ENCODE measurements at places on chromosomes 7 and 10.
A peak's percentile ranks its signal among the peaks of the same experiment; 100 is the strongest.

DNA sequence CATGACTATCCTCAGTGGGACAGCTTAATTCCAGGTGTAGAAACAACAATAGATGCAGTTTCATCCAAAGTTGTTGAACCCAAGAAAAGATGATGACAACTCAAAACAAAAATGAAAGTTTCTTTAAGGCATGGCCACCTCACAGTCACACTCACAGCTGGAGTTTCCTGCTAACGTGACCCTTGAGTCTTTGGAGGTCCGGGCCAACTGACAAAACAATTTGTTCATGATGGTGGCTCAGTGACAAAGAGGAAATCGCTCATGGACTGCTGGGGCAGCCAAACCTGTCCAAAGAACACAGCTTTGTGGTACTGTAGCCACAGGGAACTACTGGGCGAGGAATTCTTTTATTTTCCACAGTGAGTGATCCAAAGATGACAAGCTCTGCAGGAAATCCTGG lies 96.0 kb upstream of the JCAD start:
- DNase-seq: no peak

DNA sequence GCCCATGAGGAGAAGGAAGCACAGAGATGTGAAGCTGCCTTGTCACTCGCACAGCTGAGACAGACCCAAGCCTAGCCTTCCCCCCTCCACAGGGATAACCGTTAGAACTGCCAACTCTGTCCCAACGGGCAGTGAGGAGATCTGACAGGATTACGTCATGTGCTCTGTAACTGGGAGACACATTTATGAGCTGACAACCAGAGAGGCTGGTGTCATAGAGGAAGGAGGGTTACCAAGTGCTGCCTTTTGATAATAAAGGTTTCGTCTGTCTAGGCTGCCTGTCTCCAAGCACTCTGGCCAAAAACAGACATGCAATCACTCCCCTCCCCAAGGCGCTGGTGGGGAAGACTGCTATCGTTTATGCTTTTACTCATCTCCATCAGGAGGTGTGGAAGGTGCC lies 165.9 kb downstream of the PLXNA4 start:
- no peak for DNase-seq

- DNase-seq: no peak
Measured at GRCh38 chr7:151378496-151379192, 31.2 kb downstream of the WDR86 start.

DNA sequence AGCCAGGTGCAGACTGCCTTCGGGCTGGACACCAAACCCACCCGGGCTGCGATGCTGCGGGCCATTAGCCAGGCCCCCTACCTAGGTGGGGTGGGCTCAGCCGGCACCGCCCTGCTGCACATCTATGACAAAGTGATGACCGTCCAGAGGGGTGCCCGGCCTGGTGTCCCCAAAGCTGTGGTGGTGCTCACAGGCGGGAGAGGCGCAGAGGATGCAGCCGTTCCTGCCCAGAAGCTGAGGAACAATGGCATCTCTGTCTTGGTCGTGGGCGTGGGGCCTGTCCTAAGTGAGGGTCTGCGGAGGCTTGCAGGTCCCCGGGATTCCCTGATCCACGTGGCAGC lies 50.0 kb downstream of the VWA2 start:
- DNase-seq: no peak

DNA sequence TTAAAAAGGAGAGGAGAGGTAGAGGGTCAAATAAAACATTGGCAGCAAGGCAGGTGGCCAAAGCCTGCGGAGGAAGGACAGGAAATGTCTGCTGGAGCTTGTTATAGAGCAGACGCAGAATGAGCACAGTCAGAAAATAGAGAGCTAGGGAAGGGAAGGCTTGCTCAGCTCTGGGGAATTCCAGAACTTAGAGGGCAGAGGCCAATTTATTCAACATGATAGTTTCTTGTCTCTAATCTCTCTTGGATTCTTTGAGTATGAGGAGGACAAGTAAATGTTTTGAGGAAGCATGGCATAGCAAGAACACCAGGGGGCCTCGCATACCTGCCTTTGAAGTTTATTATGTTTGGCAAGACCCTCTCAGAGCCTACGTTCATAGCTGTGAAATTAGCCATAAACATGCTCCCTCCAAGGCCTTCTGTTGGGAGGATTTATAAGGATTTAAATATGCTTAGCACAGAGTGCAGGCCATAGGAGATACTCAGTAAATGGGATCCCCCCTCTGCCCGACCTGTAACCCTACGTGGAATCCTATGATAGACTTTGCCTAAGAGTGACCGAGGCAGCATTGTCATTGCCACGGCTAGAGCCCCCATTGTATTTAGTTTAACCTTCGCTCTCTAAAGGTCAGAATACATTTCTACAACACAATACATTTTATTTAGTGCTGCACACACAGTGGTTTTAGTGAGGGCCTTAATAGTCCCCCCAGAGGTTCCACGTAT lies 293.9 kb downstream of the CCDC3 start:
- peak; percentile 15 for DNase-seq

DNA sequence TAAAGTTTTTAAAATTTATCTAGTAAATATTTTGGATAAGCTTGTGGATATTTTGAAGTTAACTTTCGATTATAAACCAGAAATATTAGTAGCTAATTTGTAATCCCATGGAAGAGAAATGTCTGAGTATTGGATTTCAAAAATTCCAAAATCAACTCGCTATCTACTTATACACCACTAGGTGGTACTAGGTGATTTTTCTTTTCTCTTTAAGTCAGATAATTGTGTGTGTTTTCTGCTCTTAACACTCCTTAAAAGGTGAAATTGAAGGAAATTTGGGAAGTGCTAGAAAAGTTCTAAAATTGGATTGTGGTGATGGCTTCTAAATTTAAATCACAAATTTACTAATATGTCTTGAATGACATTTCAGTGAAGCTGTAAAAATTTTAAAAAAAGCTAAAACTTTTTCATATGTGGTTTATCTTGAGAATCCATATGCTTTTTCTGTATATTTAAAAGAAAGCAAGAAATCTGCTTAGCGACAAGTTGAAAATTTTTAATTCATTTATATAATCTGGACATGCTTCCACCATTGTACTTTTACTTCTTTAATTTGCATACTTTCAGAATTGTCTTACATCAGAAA lies 90.2 kb downstream of the IPMK start:
- peak; percentile 15 for DNase-seq

DNA sequence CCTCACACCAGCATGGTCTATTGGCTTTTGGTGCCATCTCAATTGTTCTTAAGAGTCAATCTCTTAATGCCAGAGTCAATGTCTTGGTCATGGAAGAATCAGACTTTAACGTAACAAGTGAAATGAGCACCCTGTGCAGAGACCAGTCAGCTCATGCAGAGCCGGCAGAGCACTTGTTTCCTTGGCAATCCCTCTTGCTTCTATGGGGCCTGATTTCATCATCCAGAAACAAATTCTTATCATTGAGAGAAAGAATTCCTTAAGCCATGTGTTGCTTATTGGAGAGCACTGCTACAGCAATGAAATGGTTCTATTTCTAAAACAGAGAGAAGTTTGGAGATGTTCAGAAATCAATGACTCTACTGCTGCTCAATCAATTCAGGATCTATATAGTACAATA lies 212.8 kb downstream of the IPMK start:
- DNase-seq: no peak

DNA sequence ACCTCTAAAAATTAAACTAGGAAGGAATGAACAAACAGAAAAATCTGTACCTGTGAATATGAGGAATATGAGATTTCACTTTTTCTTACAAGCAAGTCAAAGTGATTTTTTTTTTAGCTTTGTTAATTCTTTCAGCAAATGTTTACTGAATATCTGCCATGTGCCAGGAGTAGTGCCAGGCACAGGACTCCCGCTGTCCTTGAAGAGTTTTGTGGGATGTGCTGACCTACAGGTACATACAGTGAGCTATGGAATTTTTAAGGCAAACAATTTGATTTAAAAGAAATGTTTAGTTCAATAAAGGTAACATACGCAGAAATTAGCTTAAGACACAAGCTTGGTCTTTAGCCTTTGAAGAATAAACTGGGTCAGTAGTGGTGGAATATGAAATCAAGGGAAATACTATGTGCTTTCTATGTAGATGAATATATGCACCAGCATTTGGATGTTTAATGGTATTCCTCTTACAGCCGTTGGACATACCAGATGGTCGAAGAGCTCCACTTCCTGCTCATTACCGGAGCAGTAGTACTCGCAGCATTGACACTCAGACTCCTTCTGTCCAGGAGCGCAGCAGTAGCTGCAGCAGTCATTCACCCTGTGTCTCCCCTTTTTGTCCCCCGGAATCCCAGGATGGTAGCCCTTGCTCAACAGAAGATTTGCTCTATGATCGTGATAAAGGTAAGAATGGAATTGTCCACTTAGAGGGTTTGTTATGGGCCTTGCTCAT lies 102.0 kb downstream of the GLCCI1 start:
- DNase-seq: no peak

DNA sequence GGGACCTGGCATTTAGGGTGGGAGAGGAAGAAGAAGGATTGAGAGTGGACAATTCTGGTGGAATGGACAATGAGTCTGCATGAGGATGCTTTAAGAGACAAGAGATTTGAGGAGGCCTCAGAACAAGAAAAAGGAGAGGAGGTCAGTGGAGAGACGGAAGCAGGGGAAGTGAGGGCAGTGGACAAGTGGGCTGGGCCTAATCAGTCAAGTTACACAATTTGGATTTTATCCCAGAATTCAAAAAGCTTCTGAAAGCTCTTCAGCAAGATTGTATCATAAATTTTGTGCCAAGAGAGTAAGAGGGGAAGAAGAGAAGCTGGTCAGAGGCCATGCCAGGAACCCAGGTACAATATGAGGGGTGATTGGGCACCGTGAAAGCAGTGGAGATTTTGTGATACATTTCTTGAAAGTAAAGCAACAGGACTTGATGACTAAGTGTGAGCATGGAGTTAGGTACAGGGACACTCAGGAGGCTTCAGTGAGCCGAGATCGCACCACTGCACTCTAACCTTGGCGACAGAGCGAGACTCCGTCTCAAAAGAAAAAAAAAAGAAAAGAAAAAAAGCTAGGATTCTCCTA lies 19.3 kb upstream of the TSPAN13 start:
- no peak for DNase-seq

DNA sequence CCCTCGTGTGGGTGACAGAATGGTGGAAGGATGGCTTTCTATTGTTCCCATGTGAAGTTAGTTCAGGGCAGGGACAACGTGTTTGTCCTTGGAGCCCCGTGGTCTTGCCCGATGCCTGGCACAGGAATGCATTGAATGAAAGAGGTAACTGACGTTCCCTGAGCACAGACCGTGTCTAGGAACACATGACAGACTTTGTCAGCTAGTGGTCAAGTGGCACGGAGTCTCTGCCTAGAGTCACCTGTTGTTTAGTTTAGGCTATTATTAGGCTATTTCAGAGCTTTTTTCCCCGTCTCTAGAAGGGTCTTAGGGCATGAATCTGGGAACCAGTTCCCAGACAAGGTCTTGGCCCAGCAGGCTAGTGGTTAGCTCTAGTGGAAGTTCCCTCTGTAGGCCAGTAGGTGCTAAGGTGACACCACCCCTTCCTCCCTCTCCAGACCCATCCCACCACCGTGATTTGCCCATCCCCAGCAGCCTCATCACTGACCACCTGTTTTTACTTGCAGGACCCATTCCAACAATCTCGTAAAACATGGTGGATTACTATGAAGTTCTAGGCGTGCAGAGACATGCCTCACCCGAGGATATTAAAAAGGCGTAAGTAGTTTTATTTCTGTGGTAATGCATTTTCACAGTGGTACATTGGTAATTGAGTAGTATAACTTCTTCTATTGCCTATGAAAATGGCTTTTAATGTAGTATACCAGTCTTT lies 21.4 kb downstream of the DNAJB6 start:
- DNase-seq: no peak

- no peak for DNase-seq
Measured at GRCh38 chr7:142771353-142771723, 568 bp downstream of the PRSS2 start.

DNA sequence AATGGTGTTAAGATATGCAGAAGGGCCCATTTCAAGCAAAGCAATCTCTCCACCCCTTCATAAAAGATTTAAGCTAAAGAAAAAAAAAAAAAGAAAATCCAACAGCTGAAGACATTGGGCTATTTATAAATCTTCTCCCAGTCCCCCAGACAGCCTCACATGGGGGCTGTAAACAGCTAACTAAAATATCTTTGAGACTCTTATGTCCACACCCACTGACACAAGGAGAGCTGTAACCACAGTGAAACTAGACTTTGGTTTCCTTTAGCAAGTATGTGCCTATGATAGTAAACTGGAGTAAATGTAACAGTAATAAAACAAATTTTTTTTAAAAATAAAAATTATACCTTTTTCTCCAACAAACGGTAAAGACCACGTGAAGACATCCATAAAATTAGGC lies 28.6 kb downstream of the PPP3CB start:
- DNase-seq: no peak

DNA sequence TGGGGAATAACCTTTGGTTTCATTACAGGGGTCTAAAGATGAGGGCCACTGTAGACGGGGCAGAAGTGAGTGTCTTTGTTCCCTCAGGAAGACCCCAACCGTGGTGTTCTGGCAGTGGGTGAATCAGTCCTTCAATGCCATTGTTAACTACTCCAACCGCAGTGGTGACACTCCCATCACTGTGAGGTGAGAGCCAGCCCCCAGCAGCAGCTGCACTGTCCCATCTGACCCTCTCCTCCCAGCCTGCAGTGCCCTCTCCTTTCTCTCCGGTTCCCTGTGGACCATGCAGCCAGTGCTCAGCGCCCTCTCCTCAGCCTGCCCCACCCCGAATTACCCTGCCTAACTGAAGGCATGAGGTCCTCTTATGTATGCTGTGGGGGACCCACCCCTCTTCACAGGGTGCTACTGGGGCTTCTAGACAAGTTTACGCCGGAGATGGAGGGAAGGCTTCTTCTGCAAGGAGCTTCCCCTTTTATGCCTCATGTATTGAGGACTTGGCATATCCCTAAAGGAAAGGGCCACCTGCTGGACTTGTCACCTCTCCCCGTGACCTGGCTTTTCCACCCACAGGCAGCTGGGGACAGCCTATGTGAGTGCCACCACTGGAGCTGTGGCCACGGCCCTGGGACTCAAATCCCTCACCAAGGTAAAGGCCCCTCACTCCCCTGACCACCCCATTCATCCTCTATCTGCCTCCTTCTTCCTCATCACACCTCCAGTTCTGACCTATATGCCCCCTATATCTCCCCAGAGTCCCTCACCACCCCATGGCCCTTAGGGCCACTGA lies 5.1 kb downstream of the SFXN3 start:
- no peak for DNase-seq

DNA sequence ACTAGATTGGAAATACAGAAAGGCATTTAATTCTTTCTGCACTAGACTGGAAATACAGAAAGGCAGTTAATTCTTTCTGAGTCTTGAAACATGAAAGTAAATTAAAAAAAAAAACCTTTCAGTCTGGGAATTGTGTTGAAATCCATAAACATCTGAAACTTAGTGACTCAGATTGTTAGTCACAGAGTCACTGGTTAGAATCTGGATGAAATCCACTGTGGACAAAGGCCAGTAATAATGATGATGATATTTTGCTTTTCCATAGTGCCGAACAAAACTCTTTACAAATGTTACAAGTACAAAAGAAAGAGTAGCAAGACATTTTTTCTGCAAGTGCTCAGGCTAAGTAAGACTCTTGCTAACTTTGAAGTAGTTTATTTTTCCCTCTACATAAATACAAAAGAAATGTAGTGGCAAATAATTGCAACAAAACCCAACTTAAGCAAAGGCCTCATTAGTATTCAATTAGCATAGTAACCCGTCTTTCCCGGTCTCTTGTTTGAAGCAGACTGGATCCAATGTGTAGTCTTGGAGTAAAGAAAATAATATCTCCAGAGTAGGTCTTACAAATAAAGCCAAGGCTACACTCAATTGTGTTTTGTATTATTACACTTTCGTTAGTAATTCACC lies 5.8 kb upstream of the PRTFDC1 start:
- DNase-seq: no peak

GRCh38 chr7:31853380-31853779 lies 166.4 kb downstream of the PPP1R17 start:
- DNase-seq: no peak

GRCh38 chr7:8217200-8218068 lies 44.5 kb downstream of the ICA1 start:
- peak; percentile 51 for DNase-seq

All from HepG2 (cell line).